ENCODE measurements at places on chromosomes 11 and 22. TPM values are rescaled to one million over a fixed set of nuclear protein-coding genes. Genes with fewer than 3 reads are reported as not detected.
A peak's percentile ranks its signal among the peaks of the same experiment; 100 is the strongest.

DNA sequence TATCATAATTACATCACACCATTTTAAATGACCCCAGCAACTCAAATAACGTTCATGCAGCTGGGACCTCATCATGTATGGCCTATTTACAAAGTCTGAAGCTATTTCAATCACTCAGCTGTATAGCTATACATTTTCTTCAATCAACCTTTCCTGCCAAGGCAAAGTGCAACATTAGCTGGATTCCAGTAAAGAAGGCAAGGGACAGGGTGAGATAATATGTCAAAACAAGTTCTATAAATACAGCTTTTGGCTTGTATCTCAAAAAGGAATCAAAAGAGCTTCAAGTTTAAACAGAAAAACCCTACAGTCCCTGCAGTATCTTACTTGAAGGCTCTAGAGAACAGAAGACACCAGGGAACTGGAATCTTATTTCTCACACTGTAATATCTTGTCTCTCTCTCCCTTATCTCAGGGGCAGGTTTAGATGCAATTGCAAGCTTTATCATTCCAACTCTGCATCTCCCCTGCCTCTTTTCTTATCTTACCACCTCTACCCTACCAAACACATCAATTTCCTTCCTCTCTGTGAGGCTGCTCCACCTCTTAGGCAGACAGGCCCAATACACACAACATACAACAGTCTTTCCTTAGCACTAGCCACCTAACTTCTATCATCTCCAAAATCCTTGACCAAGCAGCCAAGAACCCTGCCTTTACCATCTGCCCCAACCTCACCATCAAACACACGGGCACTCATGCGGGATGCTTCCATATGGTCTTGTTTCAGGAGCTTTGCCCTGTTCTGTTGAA is 34.5 kb downstream of the CELF1 start:
- no peak for DNase-seq

ST14 gene
- 74.8 TPM for total RNA-seq

RAB1B gene
- total RNA-seq: 117 TPM

ANO5 gene
- total RNA-seq: 0.81 TPM

GRCh38 chr22:33811686-33812085 is 108.6 kb downstream of the LARGE1 start:
- DNase-seq: peak; percentile 74

GRCh38 chr22:19795617-19796008 is 35.0 kb downstream of the TBX1 start:
- DNase-seq: no peak

CHID1 gene
- total RNA-seq: 63.6 TPM

GRCh38 chr11:73361953-73362776 is 14.0 kb upstream of the RELT start:
- no peak for DNase-seq

GRCh38 chr22:49972163-49973017 is 11.8 kb downstream of the PIM3 start:
- DNase-seq: peak; percentile 79

DNA sequence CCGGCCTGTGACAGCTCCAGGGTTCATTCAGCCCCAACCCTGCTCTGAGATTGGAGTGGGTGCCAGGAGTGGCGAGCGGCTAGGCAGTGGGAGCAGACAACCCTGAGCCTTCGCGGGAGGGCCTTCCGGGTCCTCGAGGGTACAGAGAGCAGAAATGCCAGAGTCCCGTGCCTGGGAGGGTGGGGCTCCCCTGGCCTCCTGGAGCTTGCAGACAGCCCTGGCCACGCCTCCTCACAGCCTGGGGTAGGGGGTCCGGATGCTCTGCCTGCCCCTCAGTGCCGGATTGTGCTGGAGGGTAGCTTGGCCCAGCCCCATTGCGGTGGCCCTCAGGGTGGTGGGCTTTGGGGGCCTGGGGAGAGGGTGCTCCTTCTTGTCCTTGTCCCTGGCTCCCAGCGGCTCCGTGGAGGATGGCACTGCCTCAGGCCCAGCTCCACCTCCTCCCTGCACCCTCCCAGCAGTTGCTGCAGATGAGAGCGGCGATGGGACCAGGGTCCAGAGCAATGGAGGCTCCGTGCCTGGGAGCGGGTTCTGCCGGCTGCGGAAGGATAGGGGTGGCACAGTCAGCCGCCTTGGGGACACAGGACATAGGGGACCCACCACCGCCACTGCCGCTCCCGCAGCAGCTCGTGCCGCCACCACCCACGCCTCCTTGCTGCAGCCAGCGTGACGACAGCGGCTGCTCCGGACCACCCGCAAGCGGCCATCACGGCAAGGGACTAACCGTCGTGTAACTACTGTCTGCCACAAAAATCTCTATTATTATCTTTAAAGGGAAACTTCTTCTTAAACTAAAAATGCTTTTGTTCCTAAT is 34.9 kb upstream of the OR10G7 start:
- no peak for DNase-seq

DNA sequence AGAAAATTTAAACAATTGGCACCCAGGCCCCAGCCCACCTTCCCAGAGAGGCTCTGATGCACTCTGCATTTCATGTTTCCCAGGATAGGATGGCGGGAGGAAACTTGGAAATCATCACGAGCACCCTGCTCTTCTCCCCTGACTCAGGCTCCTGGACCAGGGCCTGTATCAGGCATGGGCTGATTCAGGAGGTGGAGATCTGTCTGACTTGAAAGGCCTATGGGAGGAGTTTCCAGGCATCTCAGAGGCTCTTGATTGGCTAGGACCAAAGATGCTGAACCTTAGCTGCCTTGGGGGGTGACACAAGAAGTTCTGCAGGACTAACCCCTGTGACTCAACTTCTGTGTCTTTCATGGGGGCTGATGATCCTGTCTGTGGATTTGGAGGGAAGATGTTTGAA is 106.2 kb downstream of the PKNOX2 start:
- no peak for DNase-seq

DNA sequence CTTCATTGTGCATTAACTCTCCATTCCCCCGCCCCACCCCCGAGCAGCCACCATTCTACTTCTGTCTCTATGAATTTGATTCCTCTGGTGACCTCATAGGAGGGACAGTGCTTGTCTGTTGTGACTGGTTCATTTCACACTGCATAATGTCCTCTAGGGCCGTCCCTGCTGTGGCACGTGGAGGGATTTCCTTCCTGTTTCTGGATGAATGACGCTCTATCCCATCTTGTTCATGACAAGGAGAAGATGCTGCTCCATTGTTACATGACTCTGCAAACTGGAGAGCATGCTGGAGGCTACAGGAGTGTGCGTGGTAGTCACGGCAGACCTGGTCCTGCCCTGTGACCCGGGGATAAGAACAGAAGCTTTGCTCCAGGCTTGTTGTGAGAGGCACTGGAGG is 61.3 kb downstream of the RTL6 start:
- DNase-seq: no peak

DNA sequence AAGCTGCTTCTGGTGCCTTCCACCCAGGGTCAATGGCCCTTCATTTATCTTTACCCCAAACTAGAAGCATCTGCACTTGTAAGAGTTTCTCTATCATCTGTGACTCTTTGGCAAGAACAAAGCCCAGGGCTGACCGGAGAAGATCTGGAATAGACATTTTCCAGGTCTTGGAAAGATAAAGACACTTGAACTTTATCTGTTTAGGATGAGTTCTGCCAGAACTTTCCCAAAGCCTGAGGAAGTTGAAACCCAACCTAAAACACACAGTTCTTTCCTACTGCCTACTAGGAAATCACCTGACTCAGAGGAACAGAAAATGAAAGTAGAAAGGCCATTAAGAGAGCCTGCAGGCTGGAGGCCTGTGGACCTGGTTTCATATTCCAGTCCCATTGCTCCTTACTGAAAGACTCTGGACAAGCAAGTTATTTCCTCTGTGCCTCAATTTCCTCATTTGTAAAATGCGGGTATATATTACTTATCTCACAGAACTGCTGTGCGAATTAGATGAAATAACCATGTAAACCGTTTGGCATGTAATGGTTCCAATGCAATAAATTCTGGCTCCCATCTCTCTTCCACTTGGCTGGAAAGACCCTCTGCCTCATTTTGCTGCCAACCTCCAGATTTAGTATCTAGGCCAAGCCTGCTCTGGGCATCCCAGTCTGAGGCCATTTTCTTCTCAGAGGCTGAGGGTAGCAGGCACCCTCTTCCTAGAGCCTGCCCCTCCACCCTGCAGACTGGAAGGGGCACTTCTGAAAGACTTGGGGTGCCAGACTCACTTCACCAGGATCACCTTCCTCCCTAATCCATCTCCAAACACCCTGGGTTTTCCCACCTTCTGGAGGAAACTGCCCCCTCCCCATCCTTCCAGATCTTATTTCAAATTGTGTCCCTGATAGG is 1.2 kb downstream of the UBE2L6 start:
- no peak for DNase-seq

BIK gene
- 11.3 TPM for total RNA-seq

GRCh38 chr22:23525510-23525909 is 54.6 kb downstream of the IGLL1 start:
- peak; percentile 79 for DNase-seq

CD3D gene
- total RNA-seq: not detected

TSGA10IP gene
- total RNA-seq: not detected

DNA sequence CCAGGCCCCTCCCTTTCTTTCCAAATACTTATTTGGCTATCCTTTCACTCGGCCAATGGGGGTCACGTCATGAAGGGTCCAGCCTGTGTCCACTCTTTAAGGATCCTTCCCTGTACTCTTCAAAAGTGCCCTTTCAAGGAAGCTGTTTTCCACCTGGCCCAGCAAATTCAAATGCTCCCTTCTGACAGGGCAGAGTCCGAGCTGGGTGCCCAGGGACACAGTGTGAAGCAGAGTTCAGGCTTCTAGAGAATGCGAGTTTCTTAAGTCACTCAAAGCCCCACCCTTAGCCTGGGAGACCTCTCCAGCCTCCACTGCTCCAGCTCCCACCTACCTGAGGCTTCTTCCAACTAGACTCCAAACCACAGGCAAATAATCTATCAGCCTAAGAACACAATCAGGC is 5.5 kb upstream of the APOA1 start:
- DNase-seq: no peak

GRCh38 chr11:71406681-71407080 is 41.5 kb downstream of the DHCR7 start:
- no peak for DNase-seq

KRTAP5-1 gene
- total RNA-seq: not detected

- DNase-seq: no peak
Measured at GRCh38 chr11:70699294-70700221, 301.2 kb downstream of the CTTN start.

DNA sequence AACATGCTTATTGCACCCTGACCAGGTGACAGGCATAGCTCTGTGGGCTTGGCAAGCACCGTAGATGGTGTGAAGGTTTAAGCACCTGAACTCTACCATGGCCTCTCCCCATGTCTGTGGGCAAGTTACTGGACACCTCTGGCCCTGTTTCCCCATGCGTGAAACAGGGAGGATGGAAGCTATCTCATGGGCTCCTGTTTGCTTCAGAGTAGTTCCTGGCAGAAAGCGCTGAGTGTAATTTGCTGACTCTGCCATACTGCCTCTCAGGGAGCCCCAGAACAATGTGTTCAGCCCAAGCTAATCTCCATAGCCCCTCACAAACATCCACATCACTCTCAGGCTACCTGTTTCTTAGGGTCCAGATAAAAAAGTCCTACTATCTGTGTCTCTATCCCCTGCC is 2.4 kb downstream of the CBX6 start:
- no peak for DNase-seq

OR52N4 gene
- total RNA-seq: not detected

OR6T1 gene
- total RNA-seq: not detected

DNA sequence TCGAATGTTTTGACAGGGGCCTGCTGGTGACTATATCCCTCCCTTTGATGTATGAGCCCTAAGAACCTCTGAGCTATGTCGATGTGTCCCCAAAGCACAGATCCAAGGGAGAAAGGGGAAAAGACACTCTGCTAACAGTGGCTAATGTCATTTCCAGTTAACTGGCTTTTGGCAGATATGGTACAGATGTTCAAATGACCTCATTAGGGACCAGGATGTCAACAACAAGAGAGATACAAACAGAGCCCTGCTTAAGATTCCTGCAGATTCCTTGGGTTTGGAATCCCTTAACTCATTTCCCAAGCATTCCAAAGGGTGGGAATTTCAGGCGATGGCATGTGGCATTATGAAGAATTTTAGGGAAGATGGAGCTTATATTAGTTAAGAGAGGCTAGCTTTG is 517.3 kb downstream of the SOX6 start:
- DNase-seq: no peak

DNA sequence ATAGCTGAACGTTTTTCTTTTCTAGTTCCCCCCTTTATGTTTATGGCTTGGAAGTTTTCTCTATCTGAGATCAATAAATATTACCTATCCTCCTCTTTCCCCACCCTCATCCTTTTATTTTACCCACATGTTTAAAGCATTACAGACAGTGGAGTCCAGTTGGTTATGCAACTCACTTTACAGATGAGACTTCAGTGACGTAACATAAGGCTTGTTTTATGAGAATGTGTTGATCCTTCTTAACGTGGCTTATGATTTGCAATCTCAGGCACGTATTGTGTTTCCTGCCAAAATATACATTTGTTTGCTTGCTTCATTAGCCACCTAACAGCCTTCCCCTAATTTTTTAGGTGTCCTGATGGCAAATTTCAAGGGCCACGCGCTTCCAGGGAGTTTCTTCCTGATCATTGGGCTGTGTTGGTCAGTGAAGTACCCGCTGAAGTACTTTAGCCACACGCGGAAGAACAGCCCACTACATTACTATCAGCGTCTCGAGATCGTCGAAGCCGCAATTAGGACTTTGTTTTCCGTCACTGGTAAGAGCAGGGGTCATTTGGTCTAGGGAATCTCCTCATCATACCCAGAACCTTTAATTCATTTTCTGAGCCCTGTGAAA is 36.6 kb downstream of the TMEM45B start:
- DNase-seq: no peak

DNA sequence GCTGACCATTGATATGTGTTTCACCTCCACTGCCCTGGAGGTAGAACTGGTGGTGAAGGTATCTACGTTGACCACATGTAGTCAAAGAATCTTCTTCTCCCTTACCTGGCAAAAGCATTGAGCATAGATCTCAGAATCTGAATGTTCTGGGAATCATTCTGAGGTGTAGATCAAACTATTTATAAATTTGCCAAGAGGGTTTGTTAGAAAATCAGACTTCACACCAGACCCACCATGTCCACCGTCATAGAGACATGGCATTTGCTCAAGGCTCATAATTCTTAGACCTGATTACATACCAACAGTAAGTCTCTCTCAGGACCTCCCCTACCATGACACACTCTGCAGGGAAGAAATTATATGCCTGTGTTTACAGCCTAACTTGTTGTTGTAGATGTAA is at the start of gene OR8B2:
OR8B2 (minus strand) TSS at position 101 of the 400 bp plus-strand sequence. CDS start 1,156 bp downstream, outside the sequence.
- no peak for DNase-seq

GRCh38 chr22:19994851-19995610 is 21.6 kb downstream of the ARVCF start:
- DNase-seq: no peak

DNA sequence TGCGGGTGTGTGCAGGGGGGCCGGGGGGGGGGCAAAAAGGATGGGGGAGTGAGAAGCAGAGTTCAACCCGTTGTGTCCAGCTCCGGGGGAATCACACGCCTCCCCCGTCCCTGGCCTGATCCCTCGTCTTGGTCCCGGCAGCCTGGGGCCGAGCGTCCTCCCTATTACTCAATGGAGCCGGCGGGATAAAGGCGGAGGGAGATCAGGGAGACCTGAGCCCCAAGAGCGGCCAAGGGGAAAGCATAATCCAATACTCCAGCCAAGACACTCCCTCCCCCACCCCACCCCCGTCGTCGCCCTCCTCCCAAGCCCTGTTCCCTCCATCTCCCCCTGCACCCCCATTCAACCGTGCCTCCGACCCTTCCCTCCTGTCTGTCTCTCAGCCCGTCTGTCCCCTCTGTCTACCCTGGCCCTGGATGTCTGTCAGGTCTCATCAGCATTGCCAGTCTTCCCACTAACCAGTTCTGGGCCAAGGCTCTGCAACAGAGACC is 2.6 kb downstream of the PHOX2A start:
- no peak for DNase-seq
